ENCODE measurements at places on chromosomes 6 and 20. TPM values are rescaled to one million over a fixed set of nuclear protein-coding genes. Genes with fewer than 3 reads are reported as not detected.

Gene IP6K3
- total RNA-seq = not detected

Gene FUT9
- 0.26 TPM for total RNA-seq

Gene MUC22
- not detected for total RNA-seq

Gene PDYN
- total RNA-seq = not detected

Gene MOXD1
- 3.9 TPM for total RNA-seq

GRCh38 chr6:10882657-10883171 is 873 bp upstream of the GCM2 start:
- H3K27ac ChIP-seq = no peak overlapping the region
- no peaks in the 10 kb centered on the region for H3K27me3 ChIP-seq
- H3K4me3 ChIP-seq = no peak overlapping the region
- peaks cover 22% of the 10 kb centered on the region for H3K4me1 ChIP-seq

DNA sequence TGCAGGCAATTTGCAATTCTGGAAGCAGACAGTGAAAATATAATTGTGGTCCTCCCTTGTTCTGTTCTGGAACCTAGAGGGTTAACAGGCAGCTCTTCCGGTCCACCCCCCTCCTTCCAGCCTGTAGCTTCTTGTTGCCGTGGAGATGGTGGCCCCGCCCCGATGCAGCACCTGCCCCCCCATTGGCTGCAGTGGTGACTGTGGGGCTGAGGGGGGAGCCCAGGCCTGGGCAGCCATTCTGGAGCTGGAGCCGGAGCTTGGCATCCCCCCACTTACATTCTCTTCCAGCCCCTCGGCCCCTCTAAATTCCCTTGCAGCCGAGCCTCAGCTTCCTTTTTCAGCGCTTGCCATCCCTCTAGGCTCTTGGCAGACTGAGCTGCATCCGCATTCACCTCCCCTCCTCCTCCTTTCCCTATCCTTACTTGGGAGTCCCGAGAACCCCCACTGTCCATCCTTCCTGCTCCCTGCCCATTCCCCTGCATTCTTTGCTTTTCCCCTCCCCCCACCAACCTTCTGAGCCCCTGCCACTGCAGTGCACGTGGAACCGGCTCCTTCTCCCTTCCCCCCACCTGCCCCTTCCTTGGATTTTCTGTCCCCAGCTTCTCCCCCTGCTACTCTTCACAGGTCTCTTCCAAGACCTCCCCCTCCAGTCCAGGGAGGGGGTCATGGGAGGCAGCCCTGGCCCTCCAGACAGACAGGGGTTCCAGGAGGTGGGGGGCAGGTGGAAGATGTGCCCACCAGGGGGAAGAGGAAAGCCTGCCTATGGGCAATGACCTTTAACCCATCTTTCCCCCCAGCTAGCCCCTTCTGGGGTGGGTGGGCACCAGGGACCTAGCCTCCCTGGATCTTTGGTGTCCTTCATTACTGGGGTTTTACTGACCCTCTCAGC is 11.4 kb downstream of the SYNGAP1 start:
- peaks cover 15% of the 10 kb centered on the region for H3K4me1 ChIP-seq
- no peak overlapping the region for H3K4me3 ChIP-seq
- H3K27ac ChIP-seq = no peak overlapping the region
- no peaks in the 10 kb centered on the region for H3K27me3 ChIP-seq
- no peaks in the 10 kb centered on the region for H3K36me3 ChIP-seq
- DNase-seq = peak; percentile 52

DNA sequence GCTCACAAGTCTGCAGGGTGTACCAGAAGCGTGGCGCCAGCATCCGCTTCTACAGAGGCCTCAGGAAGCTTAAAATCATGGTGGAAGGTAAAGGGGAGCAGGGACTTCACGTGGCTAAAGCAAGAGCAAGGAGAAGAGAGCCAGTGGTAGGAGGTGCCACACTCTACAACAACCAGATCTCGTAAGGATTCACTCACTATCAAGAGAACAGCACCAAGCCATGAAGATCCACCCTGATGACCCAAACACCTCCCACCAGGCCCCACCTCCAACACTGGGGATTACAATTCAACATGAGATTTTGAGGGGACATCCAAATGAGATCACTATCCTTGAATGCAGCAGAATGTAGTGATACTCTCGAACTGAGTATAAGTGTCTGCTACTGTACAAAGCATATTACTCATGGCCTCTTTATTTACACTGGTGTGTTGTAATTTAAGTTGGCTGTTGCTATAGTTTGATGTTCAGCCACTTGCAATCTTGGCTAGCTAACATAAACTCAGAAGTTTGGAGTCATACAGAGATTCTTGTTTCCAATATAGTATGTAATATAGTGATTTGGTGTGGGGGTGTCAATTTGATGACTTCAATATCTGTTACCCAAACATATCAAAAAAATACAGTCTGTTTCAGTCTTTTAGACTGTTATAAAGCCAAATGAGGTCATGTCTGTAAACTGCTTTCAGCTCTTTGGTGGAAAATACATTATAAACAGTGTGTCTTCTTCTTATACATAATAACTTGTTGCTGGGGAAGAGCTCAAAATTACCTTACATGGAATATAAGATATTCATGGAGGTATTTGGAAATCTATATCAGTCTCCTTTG is 39.4 kb upstream of the MYLIP start:
- H3K27ac ChIP-seq = no peak overlapping the region
- H3K4me1 ChIP-seq = no peaks in the 10 kb centered on the region
- H3K4me3 ChIP-seq = no peak overlapping the region
- no peak for DNase-seq

GRCh38 chr6:150320442-150320841 is 48.4 kb upstream of the IYD start:
- no peak overlapping the region for H3K4me3 ChIP-seq
- no peak for DNase-seq
- H3K27me3 ChIP-seq = no peaks in the 10 kb centered on the region
- H3K27ac ChIP-seq = no peak overlapping the region

Data from body of pancreas (tissue), 4 donors.